ENCODE measurements at places on chromosomes 2 and 18. TPM values are rescaled to one million over a fixed set of nuclear protein-coding genes. Genes with fewer than 3 reads are reported as not detected.

Gene WDR54
- total RNA-seq = 28.9 TPM

Gene MAB21L4
- total RNA-seq = not detected

Gene SCN3A
- total RNA-seq = under 0.01 TPM

Gene GALNT5
- total RNA-seq = 7.7 TPM

Gene VWA3B
- not detected for total RNA-seq

Gene ELOA2
- not detected for total RNA-seq

Data from fibroblast of villous mesenchyme (primary cell).